Endothelial cell (in vitro differentiated cells): ENCODE measurements at places on chromosomes 4 and X.

DNA sequence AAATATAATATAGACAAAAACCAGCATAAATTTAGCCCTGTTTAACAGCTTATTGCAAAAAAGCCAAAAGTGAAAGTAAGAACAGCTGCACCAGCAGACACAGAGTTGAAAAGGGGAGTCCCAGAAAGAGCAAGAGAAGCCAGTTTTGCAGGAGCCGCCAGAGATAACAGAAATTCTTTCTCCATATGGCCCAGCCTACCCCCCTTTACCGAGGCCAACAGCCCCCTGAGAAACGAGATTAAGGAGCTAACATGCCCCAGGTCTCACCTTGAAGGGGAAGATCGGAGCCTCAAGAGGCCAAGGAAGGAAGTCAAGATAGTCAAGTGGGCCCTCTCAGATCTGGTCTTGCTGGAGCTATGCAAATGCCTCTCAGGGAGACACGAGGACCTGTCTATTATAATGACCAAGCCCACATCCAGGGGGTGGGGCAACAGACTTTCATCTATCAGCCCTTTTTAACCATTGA lies 4.8 kb downstream of the ACOX3 start:
- H3K4me3 ChIP-seq = peak overlapping the region; percentile 83
- H3K27me3 ChIP-seq = peaks cover 15% of the 10 kb centered on the region
- peaks cover 7% of the 10 kb centered on the region for H3K36me3 ChIP-seq
- H3K27ac ChIP-seq = peak overlapping the region; percentile 54
- H3K4me1 ChIP-seq = peaks cover 48% of the 10 kb centered on the region

DNA sequence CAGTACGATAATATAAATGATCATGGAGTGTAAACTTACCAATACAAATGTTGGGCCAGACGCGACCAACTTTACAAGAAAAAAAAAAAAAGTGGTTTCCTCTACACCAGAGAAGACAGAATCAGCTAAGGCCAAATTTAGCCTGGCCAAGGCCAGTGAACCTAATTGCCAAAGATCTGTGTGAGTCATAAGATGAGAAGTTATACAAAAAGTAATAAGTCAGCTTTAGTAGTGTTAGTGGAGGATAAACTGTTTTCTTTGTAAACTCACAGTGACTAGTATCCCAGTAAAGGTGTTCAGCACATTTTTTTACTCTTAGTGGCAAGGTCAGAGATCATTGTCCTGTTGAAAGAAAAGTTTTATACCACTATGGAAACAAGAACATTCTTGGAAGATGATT lies 531.4 kb upstream of the TECRL start:
- DNase-seq = no peak
- H3K4me1 ChIP-seq = no peaks in the 10 kb centered on the region
- H3K27me3 ChIP-seq = no peaks in the 10 kb centered on the region
- no peak overlapping the region for H3K27ac ChIP-seq

- no peaks in the 10 kb centered on the region for H3K36me3 ChIP-seq
- H3K4me1 ChIP-seq = no peaks in the 10 kb centered on the region
- no peak overlapping the region for H3K4me3 ChIP-seq
- no peak for DNase-seq
- no peaks in the 10 kb centered on the region for H3K27me3 ChIP-seq
Observed at GRCh38 chrX:124289443-124289842, 43.0 kb upstream of the TEX13D start.

DNA sequence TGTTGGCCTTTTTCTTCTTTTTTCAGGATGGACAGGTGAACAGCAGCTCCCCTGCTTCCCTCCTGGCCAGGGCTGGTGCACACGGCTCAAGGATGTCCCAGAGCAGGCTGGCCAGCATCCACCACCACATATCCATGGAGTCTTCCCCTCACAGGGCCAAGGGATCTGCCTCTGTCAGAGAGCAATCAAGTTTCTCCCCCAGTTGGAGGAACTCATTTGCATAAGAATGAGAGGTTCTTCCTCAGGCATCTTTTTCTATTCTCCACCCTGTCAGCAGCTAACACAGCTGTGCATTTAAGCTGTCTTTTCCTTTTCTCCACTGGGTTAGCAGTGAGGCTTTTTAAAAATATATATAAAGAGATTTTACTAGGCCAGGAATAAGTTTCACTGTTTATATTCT lies 143.8 kb downstream of the ANAPC10 start:
- no peak for DNase-seq
- no peak overlapping the region for H3K4me3 ChIP-seq
- H3K27ac ChIP-seq = no peak overlapping the region

- H3K27ac ChIP-seq = no peak overlapping the region
- H3K27me3 ChIP-seq = peaks cover 2% of the 10 kb centered on the region
- no peak for DNase-seq
- no peak overlapping the region for H3K4me3 ChIP-seq
- H3K4me1 ChIP-seq = no peaks in the 10 kb centered on the region
Observed at GRCh38 chrX:134146493-134146892, 90.5 kb upstream of the CCDC160 start.

- H3K4me1 ChIP-seq = no peaks in the 10 kb centered on the region
- DNase-seq = no peak
- H3K36me3 ChIP-seq = no peaks in the 10 kb centered on the region
- H3K27me3 ChIP-seq = peaks cover 1% of the 10 kb centered on the region
- H3K4me3 ChIP-seq = no peak overlapping the region
Observed at GRCh38 chrX:39883666-39884065, 214.1 kb downstream of the BCOR start.

DNA sequence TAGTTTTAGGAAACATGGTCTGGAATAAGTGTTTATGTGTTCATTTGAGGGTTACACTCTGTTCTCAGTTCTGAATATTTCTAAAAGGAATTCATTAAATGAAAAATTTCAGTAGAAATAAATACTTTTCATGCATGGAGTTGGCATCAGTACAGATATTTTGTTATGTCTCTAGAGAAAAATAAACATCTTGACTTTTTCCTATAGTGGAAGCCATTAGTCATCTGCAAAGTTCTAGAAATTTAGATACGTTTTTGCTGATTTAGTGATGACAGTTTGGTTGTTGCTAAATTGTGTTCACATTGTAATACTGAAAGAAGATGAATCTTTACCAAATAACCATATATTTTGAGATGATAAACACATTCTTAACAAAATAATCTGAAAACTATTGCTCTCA lies 268.2 kb upstream of the TEX13A start:
- no peaks in the 10 kb centered on the region for H3K27me3 ChIP-seq
- no peak overlapping the region for H3K4me3 ChIP-seq
- no peaks in the 10 kb centered on the region for H3K36me3 ChIP-seq
- H3K4me1 ChIP-seq = no peaks in the 10 kb centered on the region

DNA sequence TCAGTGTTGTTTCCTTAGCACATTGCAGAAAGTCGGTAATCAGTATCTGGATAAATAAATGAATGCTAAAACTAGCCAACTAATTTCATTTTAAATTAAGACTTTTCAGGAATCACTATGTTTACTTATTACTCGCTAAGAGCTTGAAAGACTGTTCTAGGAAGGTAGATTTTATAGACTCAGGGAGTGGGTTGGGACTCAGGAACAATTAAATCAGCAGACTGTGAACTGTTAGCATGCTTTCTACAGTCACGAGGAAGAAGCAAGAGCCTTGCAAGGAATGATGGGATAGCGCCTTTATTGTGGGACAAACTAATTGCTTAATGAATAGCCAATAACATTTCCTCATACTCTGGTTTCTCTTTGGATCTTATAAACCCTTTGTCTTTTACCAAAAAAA lies 183.2 kb upstream of the AADAT start:
- H3K27ac ChIP-seq = no peak overlapping the region
- DNase-seq = no peak
- no peaks in the 10 kb centered on the region for H3K27me3 ChIP-seq
- no peaks in the 10 kb centered on the region for H3K4me1 ChIP-seq

- H3K27me3 ChIP-seq = no peaks in the 10 kb centered on the region
- H3K4me1 ChIP-seq = no peaks in the 10 kb centered on the region
- H3K36me3 ChIP-seq = no peaks in the 10 kb centered on the region
- no peak overlapping the region for H3K27ac ChIP-seq
Observed at GRCh38 chr4:121226362-121226761, 62.2 kb upstream of the TNIP3 start.

DNA sequence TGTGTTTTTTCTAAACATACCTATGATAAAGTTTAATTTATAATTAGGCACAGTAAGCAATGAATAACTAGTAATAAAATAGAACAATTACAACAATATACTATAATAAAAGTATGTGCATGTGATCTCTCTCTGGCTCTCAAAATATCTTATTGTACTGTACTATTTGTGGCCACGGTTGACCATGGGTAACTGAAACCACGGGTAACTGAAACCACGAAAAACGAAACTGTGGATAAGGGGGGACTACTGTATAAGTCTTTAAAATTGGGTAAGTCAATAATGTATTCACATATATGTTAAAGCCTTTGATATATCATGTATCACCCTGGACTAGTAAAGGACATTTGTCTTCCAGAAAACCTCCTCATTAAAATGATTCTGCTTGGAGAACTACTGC lies 20.0 kb downstream of the TMEM154 start:
- H3K36me3 ChIP-seq = peaks cover 20% of the 10 kb centered on the region
- H3K4me1 ChIP-seq = no peaks in the 10 kb centered on the region
- no peak overlapping the region for H3K27ac ChIP-seq
- H3K27me3 ChIP-seq = no peaks in the 10 kb centered on the region
- no peak overlapping the region for H3K4me3 ChIP-seq

DNA sequence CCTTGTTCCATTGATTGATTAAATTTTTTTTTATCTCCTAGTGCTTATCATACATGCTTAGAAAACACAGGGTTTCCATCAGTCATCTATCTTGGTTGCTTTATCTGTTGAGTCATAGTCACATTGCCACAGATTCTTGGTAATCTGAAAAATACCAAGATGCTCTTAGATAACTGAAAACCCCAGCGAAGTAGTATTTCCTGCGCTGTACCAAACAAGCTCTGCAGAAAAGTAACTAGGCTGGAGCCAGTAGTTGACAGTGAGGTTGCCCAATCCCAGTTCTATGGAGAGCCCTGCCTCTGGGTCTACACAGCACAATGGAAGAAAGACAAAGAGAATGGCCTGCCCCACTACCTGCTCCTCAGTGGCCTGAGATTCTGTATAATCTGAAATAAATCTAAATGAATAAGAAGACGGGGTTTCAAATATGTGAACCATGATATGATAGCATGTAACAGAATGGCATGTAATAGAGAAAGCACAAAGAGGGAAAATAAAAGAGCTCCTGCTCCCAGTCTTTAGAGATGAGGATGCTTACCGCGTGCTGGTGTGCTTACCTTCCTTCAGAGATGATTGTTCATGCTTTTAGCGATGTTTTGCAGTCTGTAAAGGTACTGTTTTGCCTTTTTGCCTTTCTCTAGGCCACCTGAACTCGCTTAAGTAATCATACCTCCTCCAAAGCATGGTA lies 55.3 kb upstream of the RAPGEF2 start:
- H3K27me3 ChIP-seq = no peaks in the 10 kb centered on the region
- no peak overlapping the region for H3K4me3 ChIP-seq
- H3K27ac ChIP-seq = no peak overlapping the region
- no peak for DNase-seq

GRCh38 chr4:102598762-102599374 lies 97.7 kb downstream of the NFKB1 start:
- no peak overlapping the region for H3K4me3 ChIP-seq
- no peak overlapping the region for H3K27ac ChIP-seq
- DNase-seq = no peak
- no peaks in the 10 kb centered on the region for H3K27me3 ChIP-seq
- H3K36me3 ChIP-seq = peaks cover 32% of the 10 kb centered on the region

DNA sequence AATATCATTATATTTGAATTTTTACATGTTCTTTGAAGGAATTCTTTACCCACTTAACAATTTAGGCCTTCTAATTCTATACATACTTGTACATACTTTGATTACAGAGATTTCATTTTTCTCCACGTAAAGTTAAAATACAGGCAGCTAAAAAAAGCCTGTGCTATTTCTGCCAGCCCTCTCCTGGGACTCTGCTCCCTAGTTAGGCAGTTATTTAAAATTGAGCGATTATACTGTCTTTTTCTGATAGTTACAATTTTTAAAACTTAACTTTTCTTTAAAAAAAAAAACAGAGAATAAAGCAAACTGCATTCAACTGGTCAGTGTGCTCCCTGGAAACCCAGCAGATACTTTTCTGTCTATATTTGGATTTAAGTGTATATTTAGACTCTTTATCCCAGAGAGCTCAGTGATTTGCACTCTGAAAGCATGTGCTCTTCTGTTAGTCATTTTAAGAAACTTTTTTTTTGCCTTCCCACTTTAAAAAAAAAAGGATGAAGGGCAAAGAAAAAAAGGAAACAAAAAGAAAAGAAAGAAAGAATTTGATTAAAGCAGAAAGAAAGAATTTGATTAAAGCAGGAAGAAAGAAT lies 18.1 kb upstream of the FAM241A start:
- H3K36me3 ChIP-seq = no peaks in the 10 kb centered on the region
- H3K27me3 ChIP-seq = no peaks in the 10 kb centered on the region

DNA sequence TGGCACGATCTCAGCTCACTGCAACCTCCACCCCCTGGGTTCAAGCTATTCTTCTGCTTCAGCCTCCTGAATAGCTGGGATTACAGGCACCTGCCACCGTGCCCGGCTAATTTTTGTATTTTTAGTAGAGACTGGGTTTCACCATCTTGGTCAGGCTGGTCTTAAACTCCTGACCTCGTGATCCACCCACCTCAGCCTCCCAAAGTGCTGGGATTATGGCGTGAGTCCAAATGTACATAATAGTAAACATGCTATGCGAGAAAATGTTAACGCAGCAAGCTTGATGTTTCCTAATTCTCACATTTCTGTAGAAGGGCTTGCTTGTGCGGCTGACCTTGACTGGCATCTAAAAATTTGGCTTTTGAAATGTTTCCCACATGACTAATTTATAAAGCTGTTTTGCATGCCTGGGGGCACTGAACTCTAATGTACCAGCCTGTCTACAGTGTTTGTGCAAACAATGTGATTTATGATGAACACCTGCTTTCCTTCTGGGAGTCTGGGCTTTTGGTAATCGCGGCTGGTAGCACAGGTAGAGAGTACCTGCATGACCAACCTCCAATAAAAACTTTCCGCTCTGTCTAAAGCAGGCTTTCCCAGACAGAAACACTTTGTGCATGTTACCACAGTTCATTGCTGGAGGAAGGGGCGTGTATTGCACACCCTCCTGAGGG lies 216.8 kb downstream of the IL15 start:
- no peak overlapping the region for H3K27ac ChIP-seq
- no peaks in the 10 kb centered on the region for H3K4me1 ChIP-seq
- H3K4me3 ChIP-seq = no peak overlapping the region
- H3K27me3 ChIP-seq = no peaks in the 10 kb centered on the region
- DNase-seq = no peak

DNA sequence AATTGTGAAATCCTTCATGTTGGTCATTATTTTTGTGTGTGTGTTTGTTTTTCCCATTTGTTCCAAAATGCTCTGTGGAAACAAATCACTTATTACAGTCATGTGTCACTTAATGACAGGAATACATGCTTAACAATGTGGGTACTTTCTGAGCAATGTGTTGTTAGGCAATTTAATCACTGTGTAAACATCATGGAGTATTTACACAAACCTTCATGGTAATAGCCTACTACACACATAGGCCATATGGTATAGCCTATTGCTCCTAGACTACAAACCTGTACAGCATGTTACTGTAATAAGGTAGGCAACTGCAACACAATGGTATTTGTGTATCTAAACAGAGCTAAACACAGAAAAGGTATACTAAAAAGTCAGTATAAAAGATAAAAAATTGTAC lies 388.9 kb upstream of the PPP1R2C start:
- no peak for DNase-seq
- no peak overlapping the region for H3K27ac ChIP-seq
- no peaks in the 10 kb centered on the region for H3K36me3 ChIP-seq
- no peaks in the 10 kb centered on the region for H3K4me1 ChIP-seq

- H3K27ac ChIP-seq = no peak overlapping the region
- H3K4me3 ChIP-seq = no peak overlapping the region
Observed at GRCh38 chr4:119735165-119735651, 106.6 kb upstream of the PDE5A start.
